Amniotic stem cell (primary cell): ENCODE measurements at places on chromosomes 11 and 22.

DNA sequence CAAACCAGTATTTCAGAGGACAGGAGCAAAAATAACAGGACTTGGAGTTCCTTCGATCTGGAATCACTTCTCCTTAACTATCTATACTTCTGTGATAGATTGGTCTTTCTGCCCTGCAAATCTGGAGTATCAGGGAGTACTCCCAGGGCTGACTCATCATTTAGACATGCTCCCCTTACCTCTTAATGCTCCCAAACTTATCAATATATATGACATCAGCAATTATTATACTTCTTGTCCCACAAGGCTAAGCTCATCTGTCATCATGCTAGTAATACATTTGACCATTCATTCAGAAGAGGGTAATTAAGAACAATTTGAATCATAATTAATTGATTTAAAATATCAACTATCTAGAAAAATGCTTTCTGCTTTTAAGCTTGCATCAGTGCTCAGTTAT is 163.8 kb downstream of the SWAP70 start:
- no peak for DNase-seq

DNA sequence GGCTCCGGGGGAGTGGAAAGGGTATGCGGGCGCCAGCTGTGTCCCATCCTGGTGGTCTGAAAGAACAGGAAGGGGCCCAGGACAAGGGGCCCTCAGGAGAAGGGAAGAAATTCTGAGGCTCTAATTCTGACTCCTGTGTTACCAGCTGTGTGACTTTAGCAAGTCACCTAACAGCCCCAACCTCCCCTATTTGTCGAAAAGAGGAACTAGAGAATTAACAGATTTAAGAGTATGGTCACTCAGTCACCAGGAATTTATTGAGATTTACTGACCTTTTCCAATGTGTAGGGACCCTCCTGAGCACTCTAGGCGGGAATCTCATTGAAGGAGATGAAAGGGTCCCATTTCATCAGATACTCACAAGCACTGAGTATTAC is 14.6 kb downstream of the RPS6KA4 start:
- DNase-seq = no peak

DNA sequence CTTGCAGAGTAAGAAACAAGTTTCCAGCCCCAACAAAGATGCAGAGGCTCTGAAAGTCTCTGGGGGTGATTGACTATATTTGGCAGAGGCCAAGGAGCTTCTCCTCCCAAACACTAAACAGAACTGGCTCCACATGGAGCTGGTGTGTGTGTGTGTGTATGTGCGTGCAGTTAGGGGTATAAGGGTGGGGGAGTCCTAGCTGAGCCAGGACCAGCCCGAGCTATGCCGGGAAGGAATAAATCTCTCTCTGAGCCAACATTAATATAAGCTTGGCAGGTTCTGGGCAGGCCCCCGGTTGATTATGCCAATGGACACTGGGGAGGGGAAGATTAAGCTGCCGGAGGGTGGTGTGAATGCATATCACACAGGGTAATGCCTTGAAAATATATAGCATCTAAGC is 324.2 kb downstream of the MIAT start:
- no peak for DNase-seq

DNA sequence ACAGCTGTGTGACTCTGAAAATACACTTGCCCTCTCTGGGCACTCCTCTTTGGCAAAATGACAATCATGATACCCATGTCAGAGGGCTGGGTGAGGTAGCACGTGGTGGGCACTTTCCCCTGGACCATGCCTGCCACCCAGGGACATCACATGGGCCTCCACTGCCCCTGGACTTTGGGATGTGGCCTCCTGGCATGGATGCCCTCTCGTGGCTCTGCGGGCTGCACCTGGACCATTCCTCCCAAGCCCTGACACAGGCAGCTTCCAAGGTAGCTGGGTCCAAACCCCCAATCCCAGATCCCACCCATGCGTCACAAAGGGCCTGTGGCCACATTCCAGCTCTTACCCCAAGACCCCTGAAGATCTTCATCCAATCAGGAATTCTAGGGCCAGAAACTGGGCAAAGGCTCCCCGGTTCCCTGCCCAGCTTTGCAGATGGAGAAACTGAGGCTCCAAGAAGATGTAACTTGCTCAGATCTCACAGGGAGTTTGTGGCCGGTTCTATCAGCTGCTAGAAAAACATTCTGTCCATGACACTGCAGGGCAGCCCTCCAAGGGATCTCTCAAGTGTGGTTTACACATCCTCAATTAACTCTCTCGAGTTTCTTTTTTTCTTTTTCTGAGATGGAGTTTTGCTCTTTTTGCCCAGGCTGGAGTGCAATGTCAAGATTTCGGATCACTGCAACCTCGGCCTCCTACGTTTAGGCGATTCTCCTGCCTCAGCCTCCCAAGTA is 35.4 kb upstream of the CYB5R3 start:
- no peak for DNase-seq

GRCh38 chr11:59754494-59754858 is 700 bp upstream of the STX3 start:
- DNase-seq = no peak

GRCh38 chr22:42320443-42321416 is 50.3 kb upstream of the TCF20 start:
- no peak for DNase-seq

DNA sequence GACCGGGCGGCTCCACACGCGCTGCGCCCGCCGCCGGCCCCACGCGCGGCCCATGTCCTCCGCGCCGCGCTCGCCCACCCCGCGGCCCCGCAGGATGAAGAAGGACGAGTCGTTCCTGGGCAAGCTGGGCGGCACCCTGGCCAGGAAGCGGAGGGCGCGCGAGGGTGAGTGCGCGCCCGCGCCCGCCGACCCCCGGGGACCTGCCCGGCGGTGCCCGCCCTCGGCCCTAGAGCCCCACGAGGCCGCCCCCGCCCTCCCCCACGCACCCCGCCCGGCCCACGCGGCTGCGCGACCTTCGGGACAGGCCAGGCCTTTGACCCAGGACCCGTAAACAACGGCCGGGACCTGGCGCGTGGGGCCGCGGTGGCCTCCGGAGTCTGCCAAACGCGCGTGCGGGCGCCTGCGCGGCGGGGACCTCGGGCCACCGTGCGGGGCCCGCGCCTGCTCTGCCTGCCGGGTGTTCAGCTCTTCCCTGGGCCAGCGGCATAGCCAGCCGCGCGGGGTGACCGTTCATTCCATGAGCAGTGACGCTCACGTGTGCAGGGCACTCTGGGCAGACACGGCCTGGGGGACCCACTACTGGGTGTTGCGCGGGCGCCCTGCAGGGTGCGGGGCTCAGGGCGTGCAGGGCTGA is at the start of gene PARVB:
TSS of gene PARVB (plus strand) at position 15 of the 634 bp plus-strand sequence. CDS start at position 53, 38 bp downstream.
- no peak for DNase-seq

GRCh38 chr11:109306322-109306721 is 115.7 kb upstream of the C11orf87 start:
- DNase-seq = no peak

DNA sequence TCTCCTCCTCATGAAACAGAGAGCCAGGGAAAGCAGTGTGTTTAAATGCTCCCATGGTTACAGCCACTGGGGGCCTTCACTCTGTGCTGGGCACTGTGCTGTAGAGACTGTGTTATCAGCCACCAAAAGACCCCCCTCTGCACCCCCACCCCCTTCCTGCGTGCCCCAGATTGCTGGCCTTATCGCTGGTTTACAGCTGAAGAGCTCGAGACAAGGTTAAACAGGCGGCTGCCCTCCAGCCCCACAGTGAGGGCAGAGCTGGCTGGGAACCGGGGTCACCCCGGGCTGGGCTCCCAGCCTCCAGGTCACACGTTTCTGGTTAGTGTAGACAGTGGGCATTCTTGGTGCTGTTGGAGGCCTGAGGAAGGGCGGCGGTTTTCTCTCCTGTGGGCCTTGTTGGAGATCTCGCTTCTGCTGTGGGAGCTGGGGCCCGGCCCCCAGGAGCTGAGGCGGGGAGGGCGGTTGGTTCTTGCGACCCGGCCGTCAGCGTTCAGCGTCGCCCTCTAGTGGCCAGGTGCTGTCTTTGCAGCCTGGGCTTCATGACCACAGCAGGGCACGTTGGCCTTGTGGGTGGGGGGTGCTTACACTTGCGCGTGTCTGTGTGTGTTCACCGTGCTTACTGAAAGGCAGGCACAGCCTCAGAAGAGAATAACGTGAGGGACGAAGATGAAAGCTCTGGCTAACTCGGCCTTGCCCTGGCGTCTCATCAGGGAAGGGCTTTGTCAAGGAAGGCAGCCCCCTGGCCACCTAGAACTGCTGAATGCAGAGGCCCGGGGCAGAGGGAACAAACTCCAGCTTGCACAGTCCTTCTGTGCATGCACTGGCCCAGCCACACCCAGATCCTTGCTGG is 40.8 kb downstream of the TBC1D22A start:
- DNase-seq = no peak

DNA sequence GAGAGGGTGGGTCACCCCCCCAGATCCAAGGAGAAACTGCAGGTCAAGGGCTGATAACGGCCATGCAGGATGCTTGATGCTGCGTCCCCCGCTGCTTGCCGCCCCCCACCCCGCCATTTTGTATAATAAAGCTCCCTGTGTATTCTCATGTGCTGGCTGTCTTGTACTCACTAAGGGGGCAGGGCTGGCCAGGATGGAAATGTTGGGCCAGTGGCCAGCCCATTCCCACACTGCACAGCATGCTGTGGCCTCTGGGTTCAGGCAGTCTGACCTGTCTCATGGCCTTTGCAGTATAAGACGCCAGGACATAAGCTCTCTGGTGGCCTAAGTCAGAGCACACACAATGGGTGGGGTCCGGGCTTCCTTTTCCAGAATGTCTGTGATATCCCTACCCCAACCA is 421 bp upstream of the PRR33 start:
- no peak for DNase-seq

DNA sequence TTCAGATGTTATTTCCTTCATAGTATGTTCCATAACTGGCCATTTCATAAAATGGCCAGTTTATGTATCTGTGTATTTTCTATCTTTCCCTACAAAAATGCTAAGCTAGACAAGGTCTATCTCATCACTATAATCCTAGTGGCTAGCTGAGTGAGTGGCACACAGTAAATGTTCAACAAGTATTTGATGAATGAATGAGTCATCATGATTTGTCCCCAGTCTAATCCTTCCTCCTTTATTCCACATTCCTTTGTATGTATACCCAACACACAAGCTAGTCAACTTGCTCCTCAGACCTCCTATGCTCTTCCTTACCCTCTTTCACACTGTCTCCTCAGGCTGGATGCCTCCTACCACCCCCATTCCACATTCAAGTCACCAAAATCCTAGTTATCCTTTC is 12.5 kb downstream of the APLNR start:
- peak; percentile 16 for DNase-seq

- no peak for DNase-seq
These were observed 53.2 kb downstream of the NAT10 start for GRCh38 chr11:34158661-34159060.

DNA sequence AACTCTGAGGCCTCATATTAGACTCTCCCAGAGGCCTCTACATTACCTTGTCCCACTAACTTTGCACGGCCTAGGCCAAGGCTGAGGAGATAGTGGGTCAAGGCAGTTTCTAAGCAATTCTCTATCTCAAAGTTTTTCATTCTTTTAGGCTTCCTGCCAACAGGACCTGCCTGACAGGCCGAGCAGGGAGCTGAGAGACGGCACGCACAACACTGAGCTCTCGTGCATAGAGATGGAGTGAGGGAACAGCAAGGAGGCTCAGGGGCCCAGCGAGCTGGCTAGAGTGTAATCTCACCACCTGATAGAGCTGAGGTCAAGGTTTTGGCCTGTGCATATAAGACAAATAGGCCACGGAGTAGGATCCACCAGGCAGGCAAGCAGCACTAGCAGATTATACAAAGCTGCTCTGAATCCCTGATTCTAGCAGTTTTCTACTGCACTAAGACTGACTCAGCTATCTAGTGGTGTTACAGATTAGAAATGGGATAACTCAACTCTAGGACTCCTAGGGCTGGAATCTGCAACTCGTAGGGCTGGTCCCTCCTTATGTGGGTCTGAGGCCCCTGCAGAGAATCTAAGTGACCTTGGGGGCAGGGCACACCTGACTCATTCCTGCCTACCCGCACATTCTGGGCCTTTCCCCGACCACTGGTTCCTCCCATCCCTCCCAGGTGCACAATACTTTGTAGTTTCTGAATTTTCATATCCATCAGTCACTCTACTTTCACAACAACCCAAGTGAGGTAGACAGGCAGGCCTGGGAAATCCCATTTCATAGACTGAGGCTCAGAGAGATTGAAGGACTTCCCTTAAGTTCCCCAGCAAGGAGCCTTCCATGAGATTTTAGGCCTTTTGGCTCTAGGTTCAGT is 1.7 kb downstream of the CYB5R2 start:
- DNase-seq = no peak

DNA sequence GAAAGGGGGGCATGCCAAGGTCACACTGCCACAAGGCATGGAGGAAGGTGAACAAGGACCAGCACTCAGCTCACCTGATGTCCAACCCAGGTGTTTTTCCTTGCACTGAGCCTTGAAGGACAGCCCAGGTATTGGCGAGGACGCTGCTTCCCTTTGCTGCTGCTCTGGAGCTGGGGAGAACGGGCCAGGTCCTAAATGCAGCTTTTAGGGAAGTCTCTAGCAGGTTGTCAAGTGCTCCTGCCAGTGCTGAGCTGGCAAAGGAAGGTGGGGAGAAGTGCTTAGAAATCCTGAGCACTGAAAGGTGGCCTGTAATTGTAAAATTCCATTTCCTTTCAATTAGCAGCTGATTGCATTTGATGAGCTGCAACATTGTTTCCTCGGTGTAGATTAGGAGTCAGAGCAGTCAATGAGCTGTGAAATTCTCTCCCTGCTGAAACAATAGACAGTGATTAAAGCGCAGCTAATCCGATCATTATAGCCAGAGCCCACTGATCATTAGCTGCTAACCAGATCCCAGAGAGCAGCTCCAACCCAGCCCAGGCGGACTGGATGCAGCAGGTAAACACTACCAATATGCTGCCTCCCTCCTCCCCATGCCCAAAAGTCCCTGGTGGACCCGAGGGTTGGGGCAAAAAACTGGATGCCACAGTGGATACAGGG is 507.6 kb downstream of the INSC start:
- no peak for DNase-seq

- DNase-seq = no peak
These were observed 76.7 kb downstream of the FAR1 start for GRCh38 chr11:13745165-13745564.
